AML-193 (cell line): ENCODE measurements at places on chromosomes 12 and 14.

DNA sequence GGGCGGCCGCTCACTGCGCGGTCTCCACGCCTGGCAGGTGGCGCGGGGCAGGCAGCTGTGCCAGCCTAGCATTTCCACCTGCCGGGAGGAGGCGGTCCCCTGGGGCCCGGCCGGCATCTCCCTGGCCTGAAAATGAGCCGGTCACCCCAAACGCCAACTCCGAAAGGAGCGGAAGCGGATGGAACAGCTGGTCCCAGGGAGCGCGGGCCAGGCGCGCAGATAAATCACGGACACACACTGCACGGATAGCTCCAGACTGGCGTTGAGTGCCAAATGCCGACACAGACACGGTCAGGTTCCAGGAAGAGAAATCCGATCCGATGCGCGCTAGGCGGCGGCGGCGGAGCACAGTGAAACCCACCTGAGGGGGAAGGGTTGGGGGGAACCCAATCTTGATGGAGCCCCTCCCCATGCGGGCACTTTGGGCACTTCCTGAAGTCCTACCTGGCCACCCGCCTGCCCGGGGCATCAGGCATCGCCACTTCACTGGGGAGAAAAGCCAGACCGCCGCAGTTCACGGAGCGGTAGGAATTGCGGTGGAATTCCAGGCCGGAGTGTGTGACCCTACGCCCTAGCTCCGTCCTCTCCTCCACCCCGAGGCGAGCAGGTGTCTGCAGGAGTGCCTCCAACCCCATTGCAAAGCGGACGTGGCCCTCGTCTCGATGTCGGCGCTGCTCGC, 624 bp upstream of the PLEKHD1 start:
- DNase-seq = no peak

GRCh38 chr14:100346306-100347091, 23.4 kb downstream of the SLC25A47 start:
- no peak for DNase-seq

DNA sequence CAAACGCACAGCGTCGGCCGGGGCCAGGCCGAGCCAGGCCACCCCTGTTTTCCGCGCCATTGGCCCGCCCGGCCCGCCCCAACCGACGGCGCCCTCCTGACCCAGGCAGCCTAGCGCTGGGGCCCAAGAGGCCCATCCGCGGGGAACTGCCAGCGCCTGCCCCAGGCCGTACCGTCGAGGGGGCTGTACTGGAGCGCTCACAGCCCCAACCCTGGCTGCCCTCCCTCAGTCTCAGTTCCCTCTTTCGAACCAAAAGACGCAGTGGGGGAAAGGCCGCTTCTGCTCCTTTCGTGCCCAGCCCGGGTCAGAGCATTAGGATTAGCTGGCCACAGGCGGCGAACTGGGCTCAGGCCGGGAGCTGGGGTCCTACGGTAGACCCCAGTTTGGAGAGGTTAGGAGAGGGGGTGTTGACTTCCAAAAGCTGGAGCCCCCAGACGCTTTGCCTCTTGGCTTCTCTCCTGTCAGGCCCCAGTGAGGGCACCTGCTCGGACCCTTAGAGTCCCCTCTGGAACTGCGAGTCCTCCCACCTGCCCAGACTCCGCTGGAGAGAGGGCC, 1.9 kb downstream of the NKX2-1 start:
- no peak for DNase-seq

DNA sequence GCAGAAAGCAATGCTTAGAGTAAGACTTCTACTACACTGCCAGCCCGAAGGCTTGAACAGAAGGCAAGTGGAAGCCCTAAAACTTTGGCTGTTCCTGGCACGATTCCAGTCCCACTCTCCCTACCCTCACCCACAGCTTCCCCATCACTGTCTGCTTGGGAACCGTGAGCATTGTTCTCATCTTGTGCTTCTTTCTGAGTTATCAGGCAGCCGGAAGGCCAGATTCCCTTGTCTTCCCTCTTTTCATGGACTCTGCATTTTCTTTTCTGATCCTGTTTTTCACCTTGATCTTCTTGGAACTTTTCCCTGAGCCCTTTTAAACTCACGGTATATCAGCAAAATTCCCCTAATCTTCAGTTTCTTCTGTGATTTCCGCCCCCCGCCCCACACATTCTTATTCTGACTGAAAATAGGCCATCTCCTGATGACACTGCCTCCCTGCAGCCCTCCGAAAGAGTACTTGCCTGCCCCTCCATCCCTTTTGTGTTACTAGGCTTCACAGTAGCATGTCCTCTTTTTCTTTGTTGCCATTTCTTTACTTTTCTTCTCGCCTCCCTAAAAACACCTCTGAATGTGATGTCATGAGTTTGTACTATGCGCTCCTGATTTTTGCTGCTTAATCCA, 29.9 kb downstream of the RCOR1 start:
- no peak for DNase-seq

DNA sequence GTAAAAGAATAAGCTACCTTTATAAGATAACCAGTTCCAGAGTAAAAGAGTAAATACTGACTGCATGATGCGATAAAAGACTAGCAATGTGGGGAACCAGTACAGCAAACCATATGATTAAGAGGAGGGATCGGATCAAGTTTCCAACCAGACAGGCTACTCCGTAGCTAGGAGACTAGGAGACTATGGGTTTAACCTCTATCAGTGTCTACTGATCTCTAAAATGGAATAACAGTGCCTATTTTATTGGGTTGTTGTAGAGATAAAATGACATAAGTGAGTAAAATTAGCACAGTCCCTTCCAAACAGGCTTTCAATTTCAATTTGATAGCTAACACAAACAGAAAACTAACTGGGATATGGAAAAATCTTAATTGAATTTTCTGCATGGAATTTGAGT, 76.0 kb downstream of the PAWR start:
- no peak for DNase-seq

- DNase-seq = no peak
Measured at GRCh38 chr12:45231515-45232145, 15.7 kb downstream of the ANO6 start.
